ENCODE measurements at places on chromosomes 1 and 21.

DNA sequence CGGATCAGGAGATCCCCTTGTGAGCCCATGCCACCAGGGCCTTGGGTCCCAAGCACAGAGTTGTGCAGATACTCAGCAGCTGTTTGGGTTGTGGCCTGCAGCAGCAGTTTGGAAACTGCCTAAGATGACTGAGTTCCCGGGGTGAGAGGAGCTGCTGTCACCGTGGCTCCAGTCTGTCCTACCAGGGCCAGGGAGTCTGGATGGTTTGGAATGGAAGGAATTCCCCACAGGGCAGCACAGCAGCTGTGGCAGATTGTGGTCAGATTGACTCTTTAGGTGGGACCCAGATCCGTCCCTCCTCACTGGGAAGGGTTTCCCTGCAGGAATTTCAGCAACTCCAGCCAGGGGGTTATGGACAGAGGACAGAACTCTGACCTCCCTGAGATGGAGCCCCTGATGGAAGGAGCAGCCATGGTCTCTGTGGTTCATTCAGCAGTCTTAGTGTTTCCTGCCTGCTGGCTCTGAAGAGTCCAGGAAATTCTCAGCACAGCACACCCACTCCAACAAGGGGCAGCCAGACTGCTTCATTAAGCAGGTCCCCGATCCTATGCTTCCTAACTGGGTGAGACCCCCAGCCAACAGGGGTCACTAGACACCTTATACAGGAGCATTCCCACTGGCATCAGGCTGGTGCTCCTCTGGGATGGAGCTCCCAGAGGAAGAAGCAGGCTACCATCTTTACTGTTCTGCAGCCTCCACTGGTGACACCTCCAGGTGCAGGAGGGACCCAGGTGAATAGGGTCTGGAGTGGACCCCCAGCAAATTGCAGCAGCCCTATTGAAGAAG is 51.5 kb upstream of the TNFSF4 start:
- DNase-seq: no peak

- no peak for DNase-seq
Observed at GRCh38 chr1:224720216-224720615, 104.1 kb downstream of the CNIH3 start.

GRCh38 chr1:59689730-59690129 is 125.0 kb upstream of the HOOK1 start:
- no peak for DNase-seq

DNA sequence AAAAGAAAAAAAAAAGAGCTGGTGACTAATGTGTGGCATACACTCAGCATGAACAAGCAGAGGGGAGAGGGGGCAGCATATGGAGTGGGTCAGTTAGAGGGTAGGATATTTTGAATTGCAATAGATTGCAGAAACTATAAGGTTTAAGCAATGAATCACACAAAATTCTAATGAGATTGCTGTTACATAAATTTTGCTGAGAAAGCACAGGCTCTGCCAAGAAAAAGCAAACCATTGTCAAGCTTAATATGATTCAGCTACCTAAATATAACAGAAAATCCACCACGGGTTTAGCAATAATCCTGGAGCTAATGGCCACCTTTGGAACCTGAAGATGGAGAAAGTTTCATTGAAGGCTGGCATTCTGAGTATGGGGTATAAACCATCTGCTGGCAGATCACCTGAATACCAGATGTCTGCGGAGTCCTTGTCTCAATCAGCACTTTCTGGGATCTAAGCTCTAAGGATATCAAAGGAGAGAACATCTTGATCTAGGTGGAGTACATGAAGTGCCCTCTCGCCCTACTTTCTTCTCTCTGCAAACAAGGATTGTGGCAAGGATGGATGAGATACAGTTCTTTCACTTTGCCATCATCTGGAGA is 30.3 kb upstream of the ANGPTL7 start:
- peak; percentile 90 for DNase-seq

DNA sequence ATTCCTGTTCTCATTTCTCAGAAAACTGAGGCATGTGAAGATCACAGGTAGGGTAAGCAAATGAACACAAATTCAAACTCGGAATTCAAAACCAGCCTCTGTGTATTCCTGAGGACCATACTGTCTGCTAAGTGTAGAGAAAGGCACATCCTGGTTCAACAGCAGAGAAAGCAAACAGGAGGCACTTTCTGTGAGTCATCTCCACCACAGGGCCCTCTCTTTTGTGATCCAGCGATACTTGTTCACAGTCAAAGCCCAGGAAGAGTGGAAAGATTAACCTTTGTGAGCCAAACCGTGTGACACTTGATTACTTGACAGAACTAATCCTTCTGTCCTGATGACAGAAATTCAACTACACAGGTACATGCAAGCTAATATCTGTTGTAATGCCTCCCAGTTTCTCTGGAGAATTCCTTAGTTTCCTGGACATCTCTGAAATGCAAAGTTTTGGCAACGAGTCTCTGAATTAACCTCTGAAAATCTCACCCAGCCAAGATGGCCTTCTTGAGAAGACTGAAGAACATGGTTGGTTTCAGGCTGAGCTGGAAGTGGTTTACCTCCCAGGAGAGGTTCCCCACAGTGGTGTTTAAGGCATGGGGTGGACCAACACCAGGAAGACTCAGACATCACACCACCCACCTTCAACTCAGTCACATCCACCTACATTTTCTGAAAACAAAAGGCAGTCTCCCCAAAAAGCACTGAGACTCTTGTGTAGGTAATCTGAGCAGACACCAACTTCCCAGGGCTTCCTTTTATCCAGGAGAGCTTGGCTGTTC is 98.2 kb upstream of the ERG start:
- DNase-seq: no peak

Data from cardiac fibroblast (primary cell).